ENCODE measurements at places on chromosomes 12 and 14.

- no peak for DNase-seq
Observed at GRCh38 chr12:66679461-66680084, 697 bp upstream of the GRIP1 start.

DNA sequence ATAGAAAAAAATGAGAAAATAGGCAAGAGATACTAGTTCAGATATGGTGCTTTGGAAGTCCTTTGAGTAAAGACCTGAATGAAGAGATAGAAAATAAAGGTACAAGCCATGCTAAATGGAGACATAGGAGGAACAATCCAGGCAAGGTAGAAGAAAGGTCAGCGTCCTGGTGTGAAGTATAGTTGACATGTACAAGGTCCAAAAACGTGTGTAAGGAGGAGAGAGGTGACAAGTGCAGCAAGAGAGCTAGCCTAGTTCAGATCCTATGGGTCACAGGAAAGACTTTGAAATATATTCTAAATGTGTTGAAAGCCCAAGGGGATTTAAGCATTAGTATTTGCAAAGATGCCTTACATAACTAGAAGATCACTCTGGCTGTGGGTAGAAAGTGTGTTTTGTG, 88.2 kb downstream of the SLCO1B1 start:
- no peak for DNase-seq

DNA sequence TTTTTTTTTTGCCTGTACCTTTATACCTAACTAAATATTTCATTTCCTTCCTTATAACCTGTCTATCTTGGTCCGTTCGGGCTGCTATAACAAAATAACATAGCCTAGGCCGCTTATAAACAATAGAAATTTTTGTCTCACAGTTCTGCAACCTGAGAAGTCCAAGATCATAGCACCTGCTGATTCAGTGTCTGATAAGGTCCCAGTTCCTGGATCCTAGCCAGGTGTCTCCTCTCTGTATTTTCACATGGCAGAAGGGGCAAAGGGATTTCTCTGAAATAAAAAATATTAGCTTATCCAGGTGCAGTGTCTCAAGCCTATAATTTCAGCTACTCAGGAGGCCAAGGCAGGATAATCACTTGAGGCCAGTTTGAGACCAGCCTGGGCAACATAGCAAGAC, 1046.6 kb upstream of the USP15 start:
- no peak for DNase-seq

DNA sequence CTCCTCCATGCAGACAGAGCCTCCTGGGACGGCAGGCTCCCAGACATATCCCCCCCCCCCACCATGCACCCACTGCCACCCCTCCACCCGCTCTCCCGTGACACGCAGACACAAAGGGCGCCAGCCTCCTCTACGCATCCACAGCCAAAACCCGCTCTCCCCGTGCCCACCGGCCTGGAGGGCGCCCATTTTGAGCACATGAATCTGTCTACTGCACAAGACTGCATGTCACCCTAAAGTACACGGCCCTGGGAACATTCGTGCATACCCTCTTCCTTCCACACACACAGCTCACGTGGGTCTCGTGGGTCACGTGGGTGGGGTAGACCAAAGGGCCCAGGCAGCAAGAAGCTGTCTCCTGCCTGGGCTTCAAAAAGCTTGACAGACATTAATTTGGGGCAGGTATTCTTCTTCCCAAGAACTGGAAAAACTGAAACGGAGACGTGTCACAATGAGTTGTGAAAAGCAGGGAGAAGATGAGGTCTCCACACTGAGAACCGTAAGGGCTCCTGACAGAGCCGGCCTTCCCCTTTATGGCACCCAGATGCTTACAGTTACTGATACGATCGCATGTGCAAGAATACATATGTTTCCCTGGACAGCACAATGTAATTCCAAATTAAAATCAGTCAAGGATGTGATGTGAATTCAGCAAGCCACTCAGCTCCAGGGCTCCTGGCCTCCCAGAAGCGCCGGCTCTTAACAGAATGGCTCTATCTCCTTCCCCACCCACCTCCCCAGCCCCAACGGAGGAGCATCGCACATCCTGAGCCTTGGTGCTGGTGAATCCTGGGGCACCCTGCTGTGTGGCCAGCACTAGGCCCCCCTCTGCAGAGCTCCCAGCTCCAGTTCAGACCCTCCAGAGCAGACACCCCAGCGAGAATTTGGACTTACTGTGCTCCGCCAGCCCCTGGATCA, 1.9 kb downstream of the TGFB3 start:
- DNase-seq = peak; percentile 11

DNA sequence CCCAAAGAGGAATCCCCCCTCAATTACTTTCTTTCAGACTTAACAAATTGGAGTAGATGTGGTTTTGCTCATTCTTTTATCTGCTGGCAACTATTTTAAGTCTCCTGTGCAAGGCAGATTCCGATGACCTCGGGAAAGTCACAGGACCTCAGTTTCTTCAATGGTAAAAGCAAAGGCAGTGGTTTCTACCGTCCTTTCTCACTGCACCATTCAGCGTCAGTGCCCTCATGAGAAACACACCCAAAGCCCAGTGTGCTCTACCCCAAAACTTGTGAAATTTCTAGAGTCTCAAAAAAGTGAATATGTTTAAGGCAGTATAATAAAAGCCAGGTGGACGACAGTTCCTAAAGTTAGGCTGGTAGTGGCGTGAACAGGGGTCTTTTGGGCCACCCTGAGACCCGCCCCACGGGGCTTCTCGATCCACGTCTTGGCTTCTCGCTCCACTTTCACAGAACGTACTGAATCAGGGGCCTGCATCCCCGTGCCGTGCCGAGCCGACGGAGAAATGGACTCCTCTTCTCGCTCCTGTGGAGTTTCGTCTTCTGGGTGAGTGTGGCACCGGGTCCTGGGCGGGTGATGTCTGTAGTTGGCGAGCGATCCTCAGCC, 1.3 kb upstream of the ARHGAP5 start:
- peak; percentile 8 for DNase-seq

- peak; percentile 83 for DNase-seq
Observed at GRCh38 chr14:23910101-23910875, 43.3 kb upstream of the DHRS4 start.

DNA sequence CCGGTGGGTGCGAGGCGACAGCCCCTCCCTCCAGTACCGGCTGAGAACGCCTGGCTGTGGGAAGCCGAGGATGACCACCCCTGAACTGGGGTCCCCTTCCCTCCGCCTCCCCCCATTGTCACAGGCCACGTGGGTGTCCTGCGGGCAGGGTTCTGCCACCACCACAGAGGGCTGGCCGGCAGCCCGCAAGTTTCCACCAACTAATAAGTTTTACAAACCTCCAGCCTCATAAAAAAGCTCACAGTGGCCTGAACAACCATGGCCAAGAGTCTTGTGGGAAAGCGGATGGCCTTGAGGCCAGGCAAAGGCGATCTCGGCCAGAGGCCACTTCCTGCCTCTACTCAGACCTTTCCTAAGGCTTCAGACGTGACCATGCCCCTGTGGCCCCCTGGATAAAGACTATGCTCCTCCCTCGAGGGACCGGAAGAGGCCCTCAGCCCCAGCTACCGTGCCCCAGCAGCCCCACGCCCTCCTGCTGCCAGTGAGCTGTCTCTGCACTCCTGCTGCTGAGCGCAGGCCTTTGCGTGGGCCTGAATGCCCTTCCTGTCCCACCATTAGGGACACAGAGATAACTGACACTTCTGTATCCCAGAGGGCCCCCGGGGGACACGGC, 46.1 kb upstream of the DLK1 start:
- DNase-seq = no peak

DNA sequence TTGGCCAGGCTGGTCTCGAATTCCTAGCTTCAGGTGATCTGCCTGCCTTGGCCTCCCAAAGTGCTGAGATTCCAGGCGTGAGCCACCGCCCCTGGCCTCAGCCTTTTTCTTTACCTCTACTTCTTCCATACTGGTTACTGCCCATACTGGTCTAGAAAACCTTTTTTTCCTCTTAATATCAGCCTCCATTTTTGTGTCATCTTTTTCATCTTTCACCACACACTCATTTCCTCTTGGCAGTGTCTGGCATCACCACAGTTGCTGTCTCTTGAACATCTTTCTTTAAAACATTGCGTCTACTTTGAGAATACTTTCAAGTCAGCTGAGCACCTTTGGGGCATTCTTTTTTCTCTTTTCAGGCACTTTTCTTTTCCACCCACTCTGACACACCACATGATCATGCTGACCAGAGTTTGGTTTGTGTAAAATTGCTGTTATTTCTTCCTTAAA, 32.7 kb downstream of the DDX47 start:
- no peak for DNase-seq

- DNase-seq = peak; percentile 23
Observed at GRCh38 chr14:91143862-91144261, 30.0 kb downstream of the DGLUCY start.
